ENCODE measurements at places on chromosomes 11 and 22. TPM values are rescaled to one million over a fixed set of nuclear protein-coding genes. Genes with fewer than 3 reads are reported as not detected.

Gene H19
- 23.5 TPM for total RNA-seq

Gene KCNJ1
- total RNA-seq: not detected

Gene GGTLC2
- total RNA-seq: not detected

Gene MUC5AC
- not detected for total RNA-seq

Gene PATE2
- not detected for total RNA-seq

Gene LRRC55
- 0.14 TPM for total RNA-seq

Gene P2RY2
- 21.4 TPM for total RNA-seq

Gene CHEK1
- total RNA-seq: 3.3 TPM

All from transverse colon (tissue), 4 donors.